ENCODE measurements at places on chromosomes 5 and 9.

DNA sequence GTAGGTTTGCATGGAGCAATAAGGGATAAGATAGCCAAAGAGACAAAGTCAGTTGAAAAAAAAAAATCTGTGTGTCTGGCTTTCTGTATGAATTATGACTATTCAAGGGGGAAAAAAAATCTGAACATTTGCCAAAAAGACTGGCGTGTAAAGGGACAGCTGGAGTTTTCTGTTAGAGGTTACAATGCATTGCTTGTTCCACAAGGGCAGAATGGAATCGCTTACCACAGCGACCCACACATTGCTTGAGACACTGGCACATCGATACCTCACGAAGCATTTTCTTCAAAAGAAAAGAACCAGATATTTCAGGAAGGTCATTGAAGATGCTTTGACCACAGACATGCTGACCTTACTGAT, 327.8 kb downstream of the TMEM167A start:
- DNase-seq: no peak

DNA sequence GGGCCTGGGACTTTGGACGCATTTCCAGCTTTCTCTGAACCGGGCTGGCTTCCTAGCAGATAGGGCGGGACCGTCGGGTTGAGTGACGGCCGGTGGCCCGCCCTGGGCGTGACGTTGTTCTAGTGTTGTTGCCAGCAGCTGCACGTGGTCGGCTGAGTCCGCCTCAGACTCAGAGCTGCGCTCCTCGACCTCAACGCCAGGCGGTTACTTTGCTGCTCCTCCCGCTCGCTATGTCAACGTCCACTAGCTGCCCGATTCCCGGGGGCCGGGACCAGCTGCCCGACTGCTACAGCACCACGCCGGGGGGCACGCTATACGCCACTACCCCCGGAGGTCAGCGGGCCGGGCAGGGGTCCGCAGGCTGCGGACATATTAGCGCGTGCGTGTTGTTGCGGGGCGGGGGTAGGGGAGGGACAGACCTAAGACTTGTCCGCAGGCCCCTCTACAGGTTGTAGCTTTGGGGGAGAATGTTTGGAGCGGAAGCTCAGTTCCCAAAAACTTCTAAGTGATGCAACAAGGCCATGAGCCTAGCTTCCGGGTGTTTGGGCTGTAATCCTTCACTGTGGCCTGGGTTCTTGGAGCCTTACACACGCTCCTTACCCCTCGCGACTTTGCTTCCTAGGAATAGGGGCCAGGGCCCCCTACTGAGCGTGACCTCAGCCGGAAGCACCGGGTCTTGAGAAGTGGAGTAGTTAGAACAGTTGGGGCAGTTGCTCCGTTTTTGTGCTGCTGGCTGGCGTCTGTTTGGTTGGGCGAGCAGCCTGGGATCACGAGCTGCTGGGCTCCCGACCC, at the start of gene EIF4EBP3:
EIF4EBP3 (plus strand) TSS at position 155 of the 792 bp plus-strand sequence; CDS start at position 231, 76 bp downstream.
- DNase-seq: peak; percentile 86

GRCh38 chr9:18710065-18710464, 236.1 kb downstream of the ADAMTSL1 start:
- no peak for DNase-seq

DNA sequence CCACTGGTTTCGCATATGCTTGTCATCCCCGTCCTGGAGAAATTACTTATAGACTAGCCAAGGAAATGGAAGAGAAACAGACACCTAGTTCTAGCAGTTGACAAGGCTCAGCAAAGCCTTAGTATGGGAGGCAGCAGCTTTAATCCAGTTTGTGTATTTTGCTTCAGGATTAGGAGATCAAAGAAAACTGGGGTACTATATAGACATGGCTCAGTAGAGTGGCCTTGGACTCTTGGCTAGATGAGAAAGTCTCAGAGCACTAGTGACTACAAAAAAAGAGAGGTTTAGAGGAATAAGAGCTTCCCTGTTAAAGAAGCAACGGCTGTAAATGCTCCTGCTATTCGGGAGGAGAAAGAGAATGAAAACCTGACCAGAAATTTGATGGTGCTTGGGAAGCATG, 349.1 kb downstream of the CTNND2 start:
- DNase-seq: no peak

GRCh38 chr9:132472199-132472598, 62.2 kb downstream of the CFAP77 start:
- no peak for DNase-seq

GRCh38 chr5:113723021-113723420, 209.5 kb downstream of the YTHDC2 start:
- DNase-seq: no peak

DNA sequence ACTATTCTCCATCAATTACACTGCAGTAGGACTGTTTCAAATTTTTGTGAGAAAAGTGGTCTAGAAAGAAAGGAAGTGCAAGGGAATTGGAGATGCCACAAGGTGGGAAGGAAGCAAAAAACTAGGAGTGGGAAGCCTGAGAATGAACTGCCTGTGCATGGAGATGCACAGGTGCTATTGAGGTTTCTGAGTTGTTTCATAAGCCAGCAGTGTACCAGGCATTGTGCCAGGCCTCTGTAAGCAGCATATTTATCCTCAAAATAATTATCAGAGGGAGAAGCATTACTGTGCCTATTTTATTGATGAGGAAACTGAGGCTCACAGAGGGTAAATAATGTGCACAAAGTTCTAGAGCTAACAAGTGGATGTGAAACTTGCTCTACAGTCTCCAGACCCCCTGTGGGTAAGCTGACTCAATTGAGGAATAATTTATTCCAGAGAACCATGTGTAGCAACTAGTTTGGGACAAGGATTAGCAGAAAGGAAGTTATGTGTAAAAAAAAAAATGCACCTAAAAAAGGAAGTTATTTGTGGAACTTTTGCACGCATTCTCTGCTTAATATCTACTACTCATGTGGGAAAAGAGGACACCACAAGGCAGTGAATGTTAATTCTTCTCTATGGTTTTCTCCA, 96.7 kb downstream of the SNCAIP start:
- DNase-seq: no peak

DNA sequence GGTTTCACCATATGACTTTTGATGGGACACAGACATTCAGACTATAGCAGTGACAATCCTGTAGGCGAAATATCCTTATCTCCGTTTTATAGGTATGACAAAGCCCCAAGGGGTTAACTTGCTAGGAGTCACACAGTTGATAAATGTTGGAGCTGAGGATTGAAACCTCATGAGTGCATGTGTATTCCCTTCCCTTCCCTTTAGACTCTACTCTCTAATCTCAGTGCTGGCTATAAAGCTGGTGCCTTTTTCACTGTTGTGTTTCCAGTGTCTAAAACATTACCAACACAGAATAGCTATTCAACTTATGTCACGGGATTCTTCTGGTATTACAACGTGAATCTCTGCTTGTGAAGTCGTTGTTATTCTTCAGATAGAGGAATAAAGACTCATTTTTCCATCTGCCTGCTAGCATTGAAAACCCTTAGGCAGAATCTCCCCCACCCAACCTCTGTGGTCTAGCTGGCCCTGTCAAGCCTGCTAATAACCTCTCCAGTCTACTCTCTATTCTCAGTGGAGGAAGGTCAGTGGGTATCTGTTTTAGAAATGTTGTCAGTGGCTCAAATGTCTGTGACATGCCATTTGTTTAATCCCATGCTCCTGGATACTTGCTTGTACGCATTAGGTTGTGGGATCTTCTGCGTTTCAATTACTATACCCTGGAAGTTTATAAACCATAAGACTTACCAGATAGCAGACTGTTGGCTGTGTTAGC, 121.2 kb downstream of the TLE4 start:
- DNase-seq: no peak

- DNase-seq: no peak
Observed at GRCh38 chr5:36444582-36445418, 143.1 kb upstream of the RANBP3L start.

- no peak for DNase-seq
Observed at GRCh38 chr5:131441184-131441583, 177.3 kb downstream of the CDC42SE2 start.

DNA sequence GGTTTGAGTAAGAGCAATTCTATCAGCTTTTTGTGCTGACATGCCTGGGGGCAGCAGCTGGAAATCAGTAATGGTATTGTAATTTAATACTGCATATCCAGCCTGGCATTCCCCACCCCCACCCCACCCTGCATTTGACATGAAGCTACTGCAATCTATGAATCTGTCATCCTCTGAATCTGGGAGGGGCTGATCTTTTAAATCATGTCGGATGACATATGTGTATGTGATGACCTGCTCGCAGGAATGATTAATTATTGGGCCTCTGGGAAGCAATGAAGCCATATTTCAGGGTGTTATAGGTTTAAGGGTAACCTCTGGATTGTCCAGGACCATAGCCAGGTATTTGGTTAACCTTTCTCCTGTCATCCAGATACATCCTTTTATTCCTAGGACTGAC, 64.6 kb upstream of the RASGRF2 start:
- DNase-seq: no peak

DNA sequence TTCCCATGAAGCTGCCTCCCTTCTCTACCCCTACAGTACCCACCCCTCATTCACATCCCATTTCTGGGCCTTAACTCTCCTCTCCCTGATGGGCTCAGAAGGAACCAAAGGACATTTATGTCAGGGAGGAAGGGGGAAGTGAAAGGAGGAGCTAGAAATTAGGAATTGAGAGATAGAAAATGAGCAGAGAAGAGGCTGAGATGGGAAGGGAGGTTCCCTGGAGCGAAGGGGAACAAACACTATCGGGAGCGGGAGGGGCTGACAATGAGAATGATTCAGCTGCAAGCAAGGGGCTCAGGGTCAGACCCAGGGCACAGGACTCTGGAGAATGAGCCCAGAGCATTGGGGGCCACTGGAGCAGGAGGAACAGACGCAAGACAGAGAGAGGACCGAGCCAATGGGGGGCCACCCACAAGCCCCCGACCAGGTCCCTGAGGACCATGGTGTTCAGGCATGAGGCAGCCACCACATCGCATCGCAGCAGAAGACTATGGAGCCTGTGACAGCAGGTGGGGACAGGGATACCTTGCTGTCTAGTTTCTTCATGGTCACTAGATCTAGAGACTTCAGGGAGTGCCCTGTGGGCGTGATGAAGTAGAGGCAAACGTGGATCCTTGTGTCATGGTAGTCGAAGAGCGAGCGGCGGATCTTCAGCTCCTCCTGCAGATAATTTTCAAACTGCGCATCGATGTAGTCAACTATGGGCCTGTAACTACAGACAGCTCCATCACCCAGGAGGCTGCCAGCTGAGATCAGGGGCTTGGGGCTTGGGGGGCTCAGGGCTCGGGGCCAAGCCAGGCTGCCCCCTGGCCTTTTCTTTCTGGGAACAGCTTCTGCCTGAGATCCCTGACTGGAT, 13.6 kb downstream of the SEPTIN8 start:
- DNase-seq: no peak

DNA sequence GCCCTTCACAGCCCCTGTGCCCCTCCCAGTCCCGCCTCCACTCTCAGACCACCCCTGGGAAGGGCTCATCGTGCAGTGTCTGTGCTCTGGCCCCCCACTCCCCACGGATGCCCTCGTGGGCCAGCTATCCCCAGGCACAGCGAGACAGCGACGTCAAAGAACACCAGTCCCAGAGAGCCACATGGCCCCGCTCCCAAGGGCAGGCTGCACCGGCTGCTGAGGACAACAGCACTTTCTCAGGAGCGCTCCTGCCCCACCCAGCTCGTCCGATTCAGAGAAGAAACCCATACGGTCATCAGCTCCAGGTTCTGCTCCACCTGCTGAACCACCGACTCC, 4.8 kb upstream of the SNAPC4 start:
- DNase-seq: no peak

GRCh38 chr5:59830536-59831200, 62.9 kb downstream of the PDE4D start:
- DNase-seq: no peak

GRCh38 chr5:15384176-15384575, 115.8 kb upstream of the FBXL7 start:
- no peak for DNase-seq

DNA sequence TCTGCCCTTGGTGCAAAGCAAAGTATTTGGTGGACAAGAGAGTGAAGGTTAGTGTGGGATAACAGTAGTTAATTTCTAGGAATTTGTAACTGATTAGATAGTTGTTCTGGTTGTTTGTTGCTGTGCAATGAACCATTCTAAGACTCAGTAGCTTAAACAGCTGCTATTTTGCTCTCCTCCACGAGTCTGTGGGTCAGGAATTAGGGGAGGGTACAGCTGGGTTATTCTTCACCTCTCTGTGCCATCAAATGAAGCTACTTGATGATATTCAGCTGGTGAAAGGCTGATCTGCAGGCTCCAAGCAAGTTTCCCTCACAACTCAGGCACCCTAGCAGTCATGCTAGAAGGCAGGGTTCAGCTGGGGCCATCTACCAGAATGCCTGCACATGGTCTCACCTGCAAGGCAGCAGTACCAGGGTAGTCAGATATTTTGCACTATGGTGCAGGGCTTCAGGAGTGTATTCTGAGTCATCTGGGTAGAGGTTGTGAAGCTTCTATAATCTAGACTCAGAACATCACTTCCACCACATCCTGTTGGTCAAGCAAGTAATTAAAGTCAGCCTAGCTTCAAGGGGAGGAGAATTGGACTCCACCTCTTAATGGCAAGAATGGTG, 159.5 kb upstream of the SLC28A3 start:
- DNase-seq: no peak

- DNase-seq: no peak
Observed at GRCh38 chr5:9324348-9325077, 221.4 kb downstream of the SEMA5A start.

GRCh38 chr9:98037357-98037756, 19.2 kb upstream of the NANS start:
- DNase-seq: no peak

DNA sequence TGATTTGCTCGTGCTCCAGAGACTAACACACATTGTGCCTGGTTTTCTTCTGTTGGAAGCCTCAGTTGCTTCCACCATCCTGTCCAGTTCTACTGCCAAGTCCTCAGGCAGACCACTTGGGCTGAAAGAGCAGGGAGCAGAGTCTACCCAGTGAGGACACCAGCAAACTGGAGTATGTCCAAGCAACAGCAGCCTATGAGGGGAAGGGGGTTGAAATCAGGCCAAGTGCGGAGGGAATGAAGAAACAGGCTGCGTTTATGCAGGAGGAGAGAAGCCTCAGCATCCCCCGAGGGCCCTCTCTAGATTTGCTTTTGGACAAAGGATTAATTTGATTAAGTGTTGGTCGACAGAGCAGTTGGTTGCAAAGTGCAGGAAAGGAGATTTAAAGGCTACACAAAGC, 14.5 kb downstream of the DOCK2 start:
- no peak for DNase-seq

DNA sequence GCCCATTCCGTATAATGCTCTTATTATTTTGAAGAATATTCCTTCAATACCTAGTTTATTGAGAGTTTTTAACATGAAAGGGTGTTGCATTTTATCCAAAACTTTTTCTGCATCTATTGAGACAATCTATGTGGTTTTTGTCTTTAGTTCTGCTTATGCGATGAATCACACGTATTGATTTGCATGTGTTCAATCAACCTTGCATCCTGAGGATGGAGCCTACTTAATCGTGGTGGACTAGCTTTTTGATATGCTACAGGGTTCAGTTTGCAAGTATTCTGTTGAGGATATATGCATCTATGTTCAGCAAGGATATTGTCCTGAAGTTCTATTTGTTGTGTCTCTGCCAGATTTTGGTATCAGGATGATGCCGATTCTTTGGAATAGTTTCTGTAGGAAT, 1070.3 kb upstream of the CDH18 start:
- DNase-seq: no peak

GRCh38 chr5:128528637-128529255, 9.3 kb downstream of the FBN2 start:
- DNase-seq: no peak
